Endothelial cell of umbilical vein (primary cell): ENCODE measurements at places on chromosomes 5 and 9. TPM values are rescaled to one million over a fixed set of nuclear protein-coding genes. Genes with fewer than 3 reads are reported as not detected.

DNA sequence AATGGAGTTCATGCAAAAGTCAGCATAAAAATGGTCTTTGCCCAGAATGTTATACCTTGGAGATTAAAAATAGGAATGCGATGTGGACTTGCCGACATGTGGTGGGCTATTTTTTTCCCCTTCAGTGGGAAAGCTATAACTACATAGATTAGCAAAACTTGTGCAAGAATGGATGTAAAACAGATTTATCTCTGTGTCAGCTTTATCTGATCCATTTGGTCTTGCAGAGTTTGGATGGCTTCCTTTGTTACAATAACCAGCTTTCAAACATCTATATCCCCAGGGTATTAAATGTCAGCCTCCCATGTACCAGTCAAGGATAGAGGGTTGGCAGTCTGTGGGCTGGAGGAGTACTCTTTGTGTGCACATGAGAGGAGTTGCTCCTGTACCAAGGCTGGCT is 284.9 kb downstream of the TMEM38B start:
- H3K27ac ChIP-seq: no peak overlapping the region
- H3K27me3 ChIP-seq: no peaks in the 10 kb centered on the region
- no peak for DNase-seq
- H3K4me1 ChIP-seq: no peaks in the 10 kb centered on the region
- H3K36me3 ChIP-seq: no peaks in the 10 kb centered on the region
- H3K4me3 ChIP-seq: no peak overlapping the region

Gene ADGRD2
- not detected in 2 replicates for total RNA-seq

Gene OR1J2
- not detected in 2 replicates for total RNA-seq

GRCh38 chr5:160621526-160621925 is 199.9 kb downstream of the PTTG1 start:
- H3K36me3 ChIP-seq: no peaks in the 10 kb centered on the region
- no peak overlapping the region for H3K4me3 ChIP-seq
- no peak overlapping the region for H3K27ac ChIP-seq

DNA sequence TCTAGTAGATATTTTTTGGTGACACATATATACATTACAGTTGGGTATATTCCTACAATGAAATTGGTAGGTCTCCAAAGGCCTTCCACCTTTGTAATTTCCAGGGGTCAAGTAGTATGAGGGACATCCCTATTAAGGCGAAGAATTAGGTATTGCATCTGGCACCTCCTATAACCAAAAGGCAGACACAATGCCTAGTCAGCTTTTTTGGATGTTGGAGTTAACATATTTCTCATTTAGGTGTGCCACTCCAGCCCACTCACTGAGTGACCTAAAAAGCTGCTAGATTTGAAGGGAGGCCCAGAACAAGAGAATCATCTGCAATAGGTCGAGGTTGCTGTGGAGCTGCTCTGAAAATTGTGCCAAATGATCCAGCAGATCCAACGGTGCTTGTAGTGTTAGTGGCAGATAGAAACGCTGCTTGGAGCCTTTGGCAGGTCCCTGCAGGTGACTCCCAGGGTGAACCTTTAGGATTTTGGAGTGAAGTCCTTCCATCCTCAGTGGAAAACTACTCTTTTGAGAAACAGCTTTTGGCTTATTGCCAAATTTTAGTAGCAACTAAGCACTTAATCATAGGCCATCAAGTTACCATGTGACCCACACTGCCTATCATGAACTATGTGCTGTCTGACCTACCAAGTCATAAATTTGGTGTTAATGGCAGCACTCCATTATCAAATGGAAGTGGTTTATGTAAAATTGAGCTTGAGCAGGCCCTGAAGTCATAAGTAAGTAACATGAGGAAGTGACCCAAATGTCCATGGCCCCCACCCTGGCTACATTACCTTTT is 15.7 kb upstream of the FNIP1 start:
- H3K4me3 ChIP-seq: no peak overlapping the region
- DNase-seq: no peak
- H3K27me3 ChIP-seq: no peaks in the 10 kb centered on the region
- no peak overlapping the region for H3K27ac ChIP-seq
- no peaks in the 10 kb centered on the region for H3K36me3 ChIP-seq
